Activated CD4-positive, alpha-beta T cell treated with anti-CD3 and anti-CD28 coated beads, Interleukin-2, amount 10 ng/mL, durations not matched to agents 7 days and 5 days (primary cell): ENCODE measurements at places on chromosomes 5 and 9. TPM values are rescaled to one million over a fixed set of nuclear protein-coding genes. Genes with fewer than 3 reads are reported as not detected.
A peak's percentile ranks its signal among the peaks of the same experiment; 100 is the strongest.

DNA sequence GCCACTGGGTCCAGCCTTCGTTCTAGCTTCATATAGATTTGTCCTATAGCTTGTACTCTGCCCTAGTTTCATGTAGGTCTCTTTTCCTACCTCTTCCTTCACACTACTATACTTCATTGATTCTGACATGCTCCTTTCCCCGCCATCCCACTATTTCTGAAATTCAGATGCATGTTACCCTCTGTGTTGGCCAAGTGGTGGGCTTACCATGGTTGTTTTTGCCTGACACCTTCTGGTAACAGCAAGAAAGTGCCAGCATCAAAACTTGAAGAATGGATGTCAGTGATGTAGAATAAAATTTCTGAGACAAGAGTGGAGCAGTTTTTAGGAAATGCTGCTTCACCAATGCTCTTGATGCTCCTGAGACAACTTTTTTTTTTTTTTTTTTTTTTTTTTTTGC is 19.5 kb upstream of the SERINC5 start:
- DNase-seq, result peak; percentile 40

DNA sequence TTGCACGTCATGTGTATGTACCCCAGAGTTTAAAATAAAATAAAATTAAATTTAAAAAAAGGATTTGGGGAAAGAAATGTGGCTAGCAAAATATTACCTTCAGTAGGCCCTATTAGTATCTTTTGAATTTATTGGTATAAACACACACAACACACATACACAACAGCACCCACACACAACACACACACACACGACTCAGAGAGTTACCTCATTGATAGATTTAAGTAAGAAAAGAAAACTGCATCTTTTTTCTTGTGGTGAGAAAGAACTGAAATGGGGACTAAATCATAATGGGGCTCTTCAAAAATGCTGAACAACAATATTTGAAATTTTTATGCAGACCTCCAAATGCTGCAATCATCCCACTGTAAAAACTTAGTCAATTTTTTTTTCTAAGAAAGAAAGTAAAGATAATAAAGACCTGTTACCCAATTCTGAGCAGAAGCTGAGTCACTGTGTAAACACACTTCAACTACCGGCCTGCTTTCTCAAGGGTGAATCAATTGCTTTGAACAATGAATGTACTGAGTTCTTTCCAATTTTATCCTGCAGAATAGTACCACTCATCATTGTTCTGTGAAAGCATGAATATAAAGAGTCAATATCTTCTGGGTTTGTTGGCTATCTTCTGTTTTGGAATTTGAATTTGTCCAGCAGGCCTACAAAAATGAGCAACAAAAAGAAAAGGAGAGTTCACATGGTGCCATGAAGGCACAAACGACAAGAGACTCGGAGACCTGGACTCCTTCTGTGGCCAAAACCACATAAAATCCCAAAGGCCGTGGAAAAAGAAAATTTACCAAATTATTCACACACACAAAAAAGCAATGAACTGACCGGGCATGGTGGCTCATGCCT is 57.9 kb upstream of the CCNG1 start:
- DNase-seq, result no peak

- DNase-seq, result no peak
Observed at GRCh38 chr5:39760385-39761198, 335.8 kb upstream of the DAB2 start.

DNA sequence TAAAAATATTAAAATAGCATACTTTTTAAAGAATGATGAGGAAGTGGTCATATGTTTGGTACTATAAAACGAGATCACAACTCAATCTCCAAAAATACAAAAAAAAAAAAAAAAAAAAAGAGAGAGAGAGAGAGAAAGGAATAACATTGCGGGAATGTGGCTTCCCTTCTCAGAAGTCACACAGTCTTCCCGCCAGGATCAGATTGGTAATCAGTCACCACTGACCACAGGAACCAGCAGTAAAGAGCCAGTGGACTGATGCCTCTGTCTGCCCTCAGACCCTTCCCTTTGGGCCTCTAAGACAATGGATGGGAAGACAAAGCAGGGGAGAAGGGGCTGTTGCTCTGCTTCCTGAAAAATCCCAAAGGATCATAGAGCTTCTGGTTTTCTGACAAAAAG is 104.9 kb downstream of the KLHL3 start:
- DNase-seq, result no peak

- DNase-seq, result no peak
Observed at GRCh38 chr5:120139039-120139438, 325.1 kb upstream of the PRR16 start.

GRCh38 chr5:79628276-79628675 is 16.0 kb downstream of the TENT2 start:
- no peak for DNase-seq

DNA sequence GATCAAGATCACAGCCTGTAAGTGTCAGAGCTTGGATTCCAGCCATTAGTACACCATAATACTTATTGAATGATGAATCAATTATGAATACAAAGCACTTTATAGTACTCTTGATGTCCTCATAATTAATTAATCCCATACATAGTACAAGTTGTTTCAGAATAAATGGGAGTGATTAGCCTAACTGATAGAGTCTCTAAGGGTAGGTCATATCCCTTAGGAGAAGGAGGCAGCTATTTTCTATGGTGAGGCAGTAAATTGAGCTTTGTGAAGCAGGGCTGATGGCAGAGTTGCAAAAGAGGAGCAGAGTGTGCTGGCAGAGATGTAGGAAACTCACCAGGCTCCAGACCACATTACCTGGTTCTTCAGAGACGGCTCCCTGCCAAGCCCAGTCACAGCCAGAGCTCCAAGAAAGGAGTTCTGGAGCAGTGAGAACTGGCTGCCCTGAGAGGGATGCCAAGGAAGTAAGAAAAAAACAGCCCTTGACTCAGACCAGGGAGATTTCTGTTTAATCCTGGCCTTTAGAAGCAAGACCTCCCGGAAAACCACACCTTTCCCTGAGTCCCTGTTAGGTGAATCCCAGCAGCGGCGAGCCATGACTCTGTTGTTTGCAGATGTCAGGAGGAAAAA is 112.9 kb downstream of the SH3TC2 start:
- no peak for DNase-seq

- no peak for DNase-seq
Observed at GRCh38 chr5:173330338-173331206, 2.4 kb upstream of the STC2 start.

GRCh38 chr5:143213851-143214363 is 189.6 kb downstream of the NR3C1 start:
- DNase-seq, result no peak

GRCh38 chr5:82641331-82642003 is 363.3 kb upstream of the RPS23 start:
- peak; percentile 41 for DNase-seq

DNA sequence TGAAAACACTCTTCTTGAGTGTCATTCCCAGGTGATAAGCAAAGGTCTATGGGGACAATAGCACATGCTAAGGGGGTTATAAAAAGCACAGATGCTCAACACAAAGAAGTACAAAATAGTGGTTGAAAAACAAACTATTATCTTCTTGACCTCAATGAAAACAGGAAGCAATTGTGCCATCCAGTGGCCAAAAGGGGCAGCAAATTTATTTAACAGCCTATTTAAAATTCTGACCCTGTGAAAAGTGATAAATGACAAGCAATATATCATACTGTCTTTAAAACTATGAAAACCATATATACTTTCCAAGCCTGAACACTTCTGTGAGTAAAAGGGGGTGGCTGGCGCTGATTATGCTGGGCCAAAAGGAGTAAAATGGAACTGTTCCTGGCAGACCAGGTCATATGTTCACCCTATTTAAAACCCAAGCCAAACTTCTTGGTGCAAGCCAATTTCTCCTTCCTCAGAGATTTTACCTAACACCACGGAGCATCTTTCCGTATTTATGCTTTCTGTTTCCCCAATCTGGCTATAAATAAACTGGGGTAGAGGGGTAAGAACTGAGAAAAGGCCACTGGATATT is 29.7 kb downstream of the TEX10 start:
- peak; percentile 34 for DNase-seq

DNA sequence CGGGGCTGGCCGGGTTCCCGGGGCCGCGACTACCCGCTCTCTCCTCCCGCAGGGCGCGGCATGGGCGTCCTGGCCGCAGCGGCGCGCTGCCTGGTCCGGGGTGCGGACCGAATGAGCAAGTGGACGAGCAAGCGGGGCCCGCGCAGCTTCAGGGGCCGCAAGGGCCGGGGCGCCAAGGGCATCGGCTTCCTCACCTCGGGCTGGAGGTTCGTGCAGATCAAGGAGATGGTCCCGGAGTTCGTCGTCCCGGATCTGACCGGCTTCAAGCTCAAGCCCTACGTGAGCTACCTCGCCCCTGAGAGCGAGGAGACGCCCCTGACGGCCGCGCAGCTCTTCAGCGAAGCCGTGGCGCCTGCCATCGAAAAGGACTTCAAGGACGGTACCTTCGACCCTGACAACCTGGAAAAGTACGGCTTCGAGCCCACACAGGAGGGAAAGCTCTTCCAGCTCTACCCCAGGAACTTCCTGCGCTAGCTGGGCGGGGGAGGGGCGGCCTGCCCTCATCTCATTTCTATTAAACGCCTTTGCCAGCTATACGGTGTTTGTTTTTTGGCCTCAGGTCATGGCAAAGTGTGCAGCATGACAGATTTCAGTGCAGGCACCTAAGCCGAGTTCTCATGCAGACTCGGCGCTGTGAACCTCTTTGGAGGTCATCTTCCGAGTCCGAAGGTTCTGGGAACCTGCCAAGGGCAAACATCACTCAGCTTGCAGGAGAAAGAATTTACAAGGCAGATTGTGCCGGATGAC is 516 bp downstream of the MRPL41 start:
- DNase-seq, result peak; percentile 28

The SRP19 gene
- 64.3 TPM for total RNA-seq

The BTNL3 gene
- total RNA-seq, result not detected
